ENCODE measurements at places on chromosomes 12 and 14. TPM values are rescaled to one million over a fixed set of nuclear protein-coding genes. Genes with fewer than 3 reads are reported as not detected.

The SLC2A14 gene
- polyA plus RNA-seq, result 0.04 TPM

The NOXRED1 gene
- polyA plus RNA-seq, result 0.19 TPM

The GPHN gene
- 17.3 TPM for polyA plus RNA-seq

The ESR2 gene
- 0.55 TPM for polyA plus RNA-seq

The MANSC4 gene
- not detected for polyA plus RNA-seq

The KTN1 gene
- 67.3 TPM for polyA plus RNA-seq

The TXNRD1 gene
- 64.0 TPM for polyA plus RNA-seq

The GRIP1 gene
- polyA plus RNA-seq, result 0.98 TPM

The IGFBP6 gene
- polyA plus RNA-seq, result 3.0 TPM

The PRIMA1 gene
- 1.8 TPM for polyA plus RNA-seq

The SERPINA12 gene
- not detected for polyA plus RNA-seq

The PROX2 gene
- 0.01 TPM for polyA plus RNA-seq

The NPAS3 gene
- polyA plus RNA-seq, result 0.36 TPM

The FAM90A1 gene
- not detected for polyA plus RNA-seq

The TSPAN31 gene
- polyA plus RNA-seq, result 33.8 TPM

The PIWIL1 gene
- polyA plus RNA-seq, result not detected
